ENCODE measurements at places on chromosomes 11 and 22.

- DNase-seq = no peak
Observed at GRCh38 chr22:19773470-19774040, 13.0 kb downstream of the TBX1 start.

DNA sequence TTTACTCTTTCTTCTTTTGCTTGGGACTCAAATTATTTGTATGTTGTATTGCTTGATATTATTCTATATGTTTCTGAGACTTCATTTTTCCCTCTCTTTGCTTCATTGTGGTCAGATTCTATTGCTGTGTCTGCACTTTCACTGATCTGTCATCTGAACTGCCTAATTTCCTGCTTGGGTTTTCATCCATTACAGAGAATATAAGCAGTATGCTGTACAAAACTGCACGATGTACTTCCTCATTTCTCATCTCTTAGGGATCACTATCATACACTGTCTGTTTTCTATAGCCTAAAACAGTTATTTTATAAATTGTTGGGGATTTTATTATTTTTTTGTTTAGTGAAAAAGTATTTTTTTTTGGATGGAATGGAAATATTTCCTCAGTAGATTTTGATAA, 736.7 kb upstream of the ANO5 start:
- DNase-seq = no peak

DNA sequence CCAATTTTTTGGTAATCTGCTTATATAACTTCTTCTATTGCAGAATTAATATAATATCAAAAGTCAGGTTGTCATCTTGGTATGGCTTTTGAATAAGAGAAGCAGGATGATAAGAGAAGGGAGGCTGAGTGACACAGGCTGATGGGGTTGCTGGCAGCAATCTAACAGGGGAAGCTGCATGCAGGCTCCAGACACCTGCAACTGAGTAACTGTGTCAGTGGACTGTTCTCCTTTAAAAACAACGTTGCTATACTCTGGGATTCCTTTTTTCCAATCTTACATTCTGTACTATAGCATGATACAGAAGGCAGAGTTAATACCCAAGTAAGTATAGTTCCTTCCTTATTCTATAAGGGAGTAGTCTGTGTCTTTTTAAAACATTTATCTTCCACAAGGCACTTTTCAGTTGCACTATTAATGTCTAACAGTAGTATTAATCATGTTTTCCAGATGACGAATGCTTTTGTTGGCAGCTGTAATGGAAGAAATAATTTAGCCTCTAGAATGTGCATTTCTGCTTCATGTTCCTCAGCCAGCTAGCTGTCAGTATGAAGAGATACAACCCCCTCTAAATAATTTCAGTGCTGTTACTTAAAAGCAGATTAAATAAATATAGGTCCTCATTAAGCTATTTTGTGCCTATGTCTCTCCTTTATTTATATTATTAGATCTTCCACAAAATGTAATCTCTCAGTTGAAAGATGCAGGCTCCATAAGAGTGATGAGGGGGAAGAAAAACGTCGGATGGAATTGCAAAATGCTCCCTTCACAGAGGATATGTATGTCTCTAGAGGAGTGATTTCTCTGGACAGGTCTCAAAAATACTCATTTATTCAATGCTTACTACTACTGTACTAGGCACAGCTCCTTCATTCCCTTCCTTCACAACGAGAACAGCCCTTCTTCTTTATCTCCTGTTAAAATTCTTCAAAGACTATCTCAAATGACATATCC, 50.8 kb downstream of the ATG16L2 start:
- no peak for DNase-seq

- no peak for DNase-seq
Observed at GRCh38 chr22:23497016-23497885, 82.8 kb downstream of the IGLL1 start.

DNA sequence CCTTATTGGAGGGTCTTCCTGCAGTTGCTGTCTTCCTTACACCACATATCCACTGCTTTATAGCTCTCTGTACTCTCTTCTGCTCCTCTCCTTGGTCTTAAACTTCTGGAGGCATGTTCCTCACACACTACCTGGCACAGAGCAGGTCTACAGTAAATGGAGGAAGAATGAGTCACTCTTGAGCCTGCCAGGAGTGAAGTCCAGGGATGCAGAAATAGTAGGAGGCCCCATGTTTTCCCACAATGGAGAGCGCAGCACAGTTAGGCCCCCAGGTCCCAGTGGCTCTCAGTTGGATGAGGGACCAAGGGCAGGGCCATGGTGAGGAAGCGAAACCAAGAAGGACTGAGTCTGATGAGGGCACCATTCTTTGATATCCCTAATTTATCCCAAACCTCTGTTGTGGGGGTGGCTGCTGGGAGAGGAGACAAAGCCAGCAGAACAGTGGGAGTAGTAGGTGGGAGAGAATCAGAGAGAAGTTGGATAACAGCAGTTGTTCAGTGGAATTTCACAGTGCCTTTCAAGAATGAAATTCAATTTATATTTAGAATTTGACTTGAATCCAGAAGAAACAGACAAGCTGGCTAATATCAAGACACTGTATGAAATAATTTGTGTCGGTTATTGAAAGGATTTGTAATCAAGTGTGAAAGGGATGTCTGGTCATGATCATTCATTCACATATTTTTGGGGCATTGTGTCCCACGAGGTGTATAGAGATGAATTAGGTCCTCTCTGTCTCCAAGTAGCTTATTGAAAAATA, 187.8 kb downstream of the HIPK3 start:
- no peak for DNase-seq

DNA sequence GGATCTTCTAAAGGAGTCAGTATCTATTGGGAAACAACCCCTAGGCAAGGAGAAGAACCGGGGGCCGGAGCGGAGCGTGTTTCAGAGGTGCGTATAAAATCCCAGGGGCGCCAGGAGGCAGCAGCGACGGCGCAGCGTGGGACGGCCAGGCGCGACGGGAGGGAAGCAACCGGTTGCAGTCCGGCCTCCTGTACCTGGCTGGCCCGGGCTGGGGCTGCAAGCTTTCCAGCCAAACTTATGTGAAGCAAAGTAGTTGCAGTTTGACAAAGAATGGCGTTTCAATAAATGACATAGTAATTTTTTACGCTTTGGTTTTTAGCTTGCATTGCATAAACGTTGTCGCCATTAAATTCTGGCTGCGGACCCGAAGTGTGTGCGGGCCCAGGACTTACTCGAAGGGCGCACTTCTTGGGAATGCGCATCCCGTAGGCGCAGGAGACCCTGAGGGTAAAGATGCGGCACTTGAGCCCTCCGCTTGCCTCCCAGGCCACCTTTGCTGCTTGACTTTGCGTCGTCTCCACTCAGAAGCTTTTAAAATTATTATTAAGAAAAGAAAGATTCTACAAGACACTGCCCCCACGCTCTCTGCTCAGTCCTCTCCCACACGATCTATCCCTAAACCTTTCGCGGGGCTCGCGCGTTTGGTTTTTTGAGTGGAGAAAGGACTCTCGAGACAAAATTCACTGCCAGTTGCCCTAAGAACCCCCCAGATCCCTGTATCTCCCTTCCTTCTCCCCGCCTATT, 1.6 kb upstream of the WT1 start:
- no peak for DNase-seq

GRCh38 chr22:45742866-45743450, 71.3 kb downstream of the ATXN10 start:
- DNase-seq = no peak

DNA sequence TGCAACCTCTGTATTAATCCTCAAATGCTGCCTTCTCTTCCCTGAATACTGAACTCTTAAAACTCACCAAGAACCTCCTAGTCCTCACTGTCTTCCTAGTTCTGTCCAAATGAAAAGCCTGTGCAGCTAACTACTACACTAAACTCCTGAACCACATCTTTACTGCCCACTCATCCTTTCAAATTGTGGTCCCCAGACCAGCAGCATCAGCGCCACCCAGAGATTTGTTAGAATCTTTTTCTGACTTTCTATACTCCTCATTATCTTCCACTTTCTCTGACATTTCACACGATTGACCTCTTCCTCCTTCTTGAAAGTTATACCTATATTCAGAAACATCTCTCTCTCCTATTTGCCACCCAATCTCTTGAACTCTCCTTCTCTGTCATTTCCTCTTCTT, 461.3 kb downstream of the DLG2 start:
- DNase-seq = no peak

GRCh38 chr11:34356576-34356912, 1.3 kb downstream of the ABTB2 start:
- DNase-seq = no peak

GRCh38 chr22:43152003-43152356, 621 bp downstream of the TSPO start:
- no peak for DNase-seq

- DNase-seq = no peak
Observed at GRCh38 chr11:114025329-114025907, 34.1 kb upstream of the ZBTB16 start.

DNA sequence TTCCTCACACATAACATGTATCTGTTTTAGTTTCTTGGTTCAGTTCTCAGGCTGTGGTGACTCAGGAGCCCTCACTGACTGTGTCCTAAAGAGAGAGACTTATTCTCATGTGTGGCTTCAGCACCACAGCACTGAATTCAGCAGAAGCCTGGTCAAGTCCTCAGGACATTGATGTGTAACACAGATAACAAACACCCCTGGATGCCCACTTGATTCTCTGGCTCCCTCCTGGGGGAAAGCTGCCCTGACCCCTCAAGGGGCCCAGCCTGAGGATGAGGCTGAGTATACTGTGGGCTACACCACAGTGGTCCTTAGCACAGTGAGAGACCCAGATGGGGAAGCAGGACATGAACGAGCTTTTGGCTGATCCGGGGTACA, 87.2 kb upstream of the VPREB1 start:
- DNase-seq = no peak

DNA sequence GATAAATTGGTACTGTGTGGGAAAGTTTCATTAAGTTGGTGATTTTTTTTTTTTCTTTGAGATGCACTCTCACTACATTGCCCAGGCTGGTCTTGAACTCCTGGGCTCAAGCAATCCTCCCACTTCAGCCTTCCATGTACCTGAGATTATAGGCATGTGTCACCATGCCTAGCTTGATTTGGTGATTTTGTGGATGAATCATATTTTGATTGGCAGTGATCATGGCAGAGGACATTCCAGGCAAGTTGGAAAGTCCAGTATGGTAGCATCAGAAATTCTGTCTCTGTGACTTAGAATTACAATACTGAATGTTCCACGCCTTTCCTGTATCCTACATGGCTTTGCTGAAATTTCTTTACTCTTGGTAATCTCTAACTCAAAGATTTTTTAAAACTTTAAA, 49.4 kb downstream of the HORMAD2 start:
- no peak for DNase-seq

GRCh38 chr11:18248561-18248960, at the start of gene SAA2:
Gene SAA2, minus strand, starts transcription at chr11:18248668. Its CDS starts 657 bp downstream, at chr11:18248011.
- no peak for DNase-seq

GRCh38 chr11:75654314-75654713, 14.5 kb downstream of the MAP6 start:
- no peak for DNase-seq

DNA sequence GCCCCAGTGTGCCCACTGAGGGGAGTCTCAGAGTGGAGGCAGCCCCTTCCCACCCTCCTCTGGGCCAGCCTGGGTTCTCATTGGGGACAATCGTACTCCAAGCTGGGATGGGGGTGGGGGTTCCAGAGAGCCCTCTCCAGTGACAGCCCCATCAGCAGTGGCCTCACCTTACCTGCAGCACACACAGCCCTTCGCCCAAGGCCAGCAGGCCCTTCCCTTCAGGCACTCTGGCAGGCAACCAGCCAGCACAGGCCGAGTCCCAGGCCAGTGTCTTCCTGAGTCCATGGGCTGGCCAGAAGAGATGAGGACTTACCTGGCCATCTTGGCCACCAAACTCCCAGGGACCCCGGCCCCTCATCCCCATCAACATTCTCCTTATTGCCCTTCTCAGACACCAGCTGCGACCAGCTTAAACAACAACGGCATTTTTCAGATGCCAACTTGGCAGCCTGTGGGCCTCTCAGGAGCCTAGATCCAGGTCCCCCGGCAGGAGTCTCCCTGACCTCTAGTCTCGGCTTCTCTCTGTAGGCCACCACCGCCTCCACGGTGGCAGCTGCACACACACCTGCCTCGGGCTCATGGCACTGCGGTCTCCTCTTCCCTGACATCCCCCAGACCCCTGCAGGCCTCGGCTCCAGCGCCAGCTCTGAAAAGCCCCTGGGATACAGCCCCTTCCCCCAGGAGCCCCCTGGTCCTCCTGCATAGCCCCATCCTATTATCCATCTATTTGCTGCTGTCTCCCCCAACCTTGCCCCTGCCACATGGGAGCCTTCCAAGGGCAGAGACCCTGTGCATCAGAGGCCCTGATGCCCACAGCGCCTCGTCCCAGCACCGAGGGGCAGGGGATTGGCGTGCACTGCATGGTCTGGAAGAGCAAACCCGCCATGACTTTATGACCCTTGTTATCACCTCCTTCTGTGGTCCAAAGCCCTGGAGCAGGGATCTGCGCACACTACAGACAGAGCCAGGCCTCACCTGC, 111.2 kb upstream of the FGF3 start:
- DNase-seq = no peak

DNA sequence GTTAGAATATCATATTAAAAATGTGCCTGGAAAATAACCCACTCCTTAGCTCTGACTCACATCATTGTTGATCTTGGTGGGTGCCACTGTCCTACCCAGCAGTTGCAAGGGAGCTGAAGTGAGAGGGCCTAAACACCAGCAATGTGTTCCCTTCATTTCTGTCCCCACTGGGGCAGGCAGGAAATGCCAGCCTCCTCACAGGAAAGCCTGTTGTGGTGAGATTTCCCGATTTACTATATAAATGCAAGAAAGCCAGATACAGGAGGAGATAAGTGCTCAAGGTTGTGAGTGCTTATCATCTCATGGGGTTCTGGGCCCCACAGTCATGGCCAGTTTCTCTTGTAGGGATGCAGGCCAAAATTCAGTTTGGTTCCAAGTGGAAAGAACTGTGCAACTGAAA, 15.8 kb upstream of the FLI1 start:
- no peak for DNase-seq

DNA sequence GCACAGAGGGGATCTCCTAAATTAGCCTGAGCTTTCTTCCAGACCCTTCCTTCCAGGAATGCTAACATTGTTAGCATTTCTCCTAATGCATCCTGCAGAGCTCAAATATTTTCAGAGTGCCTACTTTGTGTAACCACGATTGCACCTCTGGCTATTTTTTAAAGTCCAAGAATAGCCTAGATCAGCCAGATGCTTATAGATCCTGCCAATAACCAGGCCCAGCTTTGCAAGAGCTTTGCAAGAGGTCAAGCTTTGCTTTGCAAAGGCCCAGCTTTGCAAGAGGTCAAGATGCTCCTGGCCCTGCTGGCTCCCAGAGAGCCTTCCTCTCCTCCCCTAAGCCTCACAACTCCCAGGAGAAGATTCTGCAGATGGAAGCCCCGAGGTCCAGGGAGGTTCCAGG, 491.9 kb downstream of the MN1 start:
- no peak for DNase-seq

DNA sequence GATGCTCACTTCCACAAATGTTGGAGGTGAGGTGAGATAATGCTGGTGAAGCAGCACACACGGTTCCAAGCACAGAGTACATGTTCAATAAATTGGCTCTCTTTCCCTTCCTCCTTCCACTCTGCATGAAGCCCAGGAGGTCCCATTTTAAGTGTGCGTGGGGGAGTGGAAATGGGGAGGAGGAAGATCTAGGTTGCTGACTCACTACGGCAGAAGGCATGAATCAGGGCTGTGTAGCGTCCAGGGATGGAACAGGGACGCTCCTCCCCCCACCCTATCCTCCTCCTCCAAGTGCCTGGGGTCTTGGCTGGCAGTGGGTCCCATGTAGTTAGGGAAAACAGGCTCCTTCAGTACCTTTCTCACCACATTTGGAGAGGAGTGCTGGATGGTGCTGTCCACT, 44.2 kb downstream of the TRIM66 start:
- DNase-seq = no peak
